ENCODE measurements at places on chromosomes 1 and 21. TPM values are rescaled to one million over a fixed set of nuclear protein-coding genes. Genes with fewer than 3 reads are reported as not detected.

DNA sequence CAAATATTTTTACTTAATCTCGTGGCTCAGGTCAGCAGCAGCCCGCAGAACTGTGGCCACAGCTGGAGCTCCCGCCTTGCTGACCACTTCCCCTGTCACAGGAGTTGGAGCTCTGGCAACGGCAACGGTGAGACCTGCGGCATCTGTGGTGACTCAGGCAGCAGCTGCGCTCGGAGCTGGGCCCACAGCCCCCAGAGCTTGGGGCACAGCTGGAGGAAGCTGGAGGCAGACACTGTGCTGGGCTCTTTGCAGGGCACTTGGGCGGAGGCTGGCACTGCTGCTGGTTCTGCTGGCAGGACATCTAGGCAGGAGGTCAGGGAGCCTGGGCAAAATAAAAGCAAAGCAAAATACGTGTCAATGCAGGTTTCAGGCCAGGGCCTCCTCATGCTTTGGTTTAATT, at the start of gene LCE3A:
LCE3A (minus strand) TSS at position 301 of the 400 bp plus-strand sequence; CDS start at position 301, 0 bp downstream.
- DNase-seq = no peak

The ABCD3 gene
- total RNA-seq = 37.6 TPM

The CLDN17 gene
- total RNA-seq = not detected

- peak; percentile 94 for DNase-seq
These were observed 62.4 kb upstream of the DIRAS3 start for GRCh38 chr1:68112835-68113243.

The PTGER3 gene
- 11.7 TPM for total RNA-seq

GRCh38 chr1:30525971-30526651, 197.3 kb downstream of the MATN1 start:
- DNase-seq = peak; percentile 55

DNA sequence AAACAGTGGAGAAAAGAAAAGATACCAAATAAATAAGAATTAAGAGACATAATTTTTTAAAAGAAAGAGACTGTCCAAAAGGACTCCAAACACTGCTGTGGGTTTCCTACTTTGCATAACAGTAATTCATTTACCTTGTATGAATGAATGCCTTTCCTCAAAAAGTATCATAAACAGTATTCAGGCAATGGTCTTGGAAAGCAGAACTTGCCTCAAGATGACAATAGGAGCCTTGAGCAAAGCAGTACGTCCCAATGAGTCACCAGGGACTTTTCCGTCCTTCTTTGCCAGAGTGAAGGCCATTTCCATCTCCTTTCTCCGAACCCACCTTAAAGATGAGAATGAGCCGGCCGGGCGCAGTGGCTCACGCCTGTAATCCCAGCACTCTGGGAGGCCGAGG, 186.4 kb downstream of the ZBTB18 start:
- DNase-seq = no peak

- no peak for DNase-seq
These were observed 997 bp downstream of the CASZ1 start for GRCh38 chr1:10795276-10796021.

The KCNJ9 gene
- 0.08 TPM for total RNA-seq

The CDK11A gene
- total RNA-seq = 9.8 TPM

The UBL4B gene
- total RNA-seq = not detected

GRCh38 chr21:41446586-41446985, 20.5 kb downstream of the MX1 start:
- DNase-seq = no peak
